ENCODE measurements at places on chromosomes 12 and 14.

- no peak for DNase-seq
These were observed 29.4 kb upstream of the ACTN1 start for GRCh38 chr14:69008421-69008884.

DNA sequence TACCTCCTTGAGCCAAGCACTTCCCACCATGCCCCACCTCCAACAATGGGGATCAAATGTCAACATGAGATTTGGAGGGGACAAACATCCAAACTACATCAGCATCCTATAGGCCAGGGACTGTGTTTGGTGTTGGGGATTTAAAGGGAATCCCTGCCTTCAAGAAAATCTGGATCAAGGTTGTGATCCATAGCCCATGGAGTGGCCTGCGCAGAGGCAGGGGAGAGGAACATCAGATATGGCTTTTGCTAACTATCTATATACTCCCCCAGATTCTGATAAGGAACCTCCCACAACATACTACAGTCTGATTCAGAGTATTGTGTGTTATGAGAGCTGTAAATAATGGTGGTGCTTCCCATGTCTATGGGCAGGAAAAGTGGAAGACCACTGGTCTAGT lies 5.1 kb downstream of the KIF5A start:
- DNase-seq: no peak

GRCh38 chr12:56699020-56699661 lies 11.1 kb upstream of the PTGES3 start:
- no peak for DNase-seq

- DNase-seq: no peak
These were observed 162.9 kb downstream of the KSR2 start for GRCh38 chr12:117805865-117806264.

GRCh38 chr14:63186453-63186852 lies 17.8 kb upstream of the RHOJ start:
- DNase-seq: no peak

DNA sequence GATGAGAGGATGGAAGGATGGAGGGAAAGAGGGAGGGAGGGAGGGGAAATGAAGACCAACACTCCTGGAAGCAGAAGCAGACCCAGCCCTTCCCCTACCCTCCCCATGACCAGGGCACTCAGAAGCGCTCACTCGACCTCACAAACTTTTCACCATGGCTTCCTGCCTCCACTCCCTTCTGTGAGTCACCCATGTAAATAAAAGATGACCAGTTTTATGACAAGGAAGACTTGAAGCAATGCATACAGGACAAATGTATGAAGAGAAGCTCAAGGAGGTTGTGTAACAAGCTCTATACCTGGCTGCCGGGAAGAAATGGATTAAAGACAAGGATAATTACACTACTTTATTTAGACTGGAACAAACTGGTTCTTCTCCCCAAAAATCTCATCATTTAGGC lies 63.8 kb downstream of the CDC42BPB start:
- DNase-seq: no peak

DNA sequence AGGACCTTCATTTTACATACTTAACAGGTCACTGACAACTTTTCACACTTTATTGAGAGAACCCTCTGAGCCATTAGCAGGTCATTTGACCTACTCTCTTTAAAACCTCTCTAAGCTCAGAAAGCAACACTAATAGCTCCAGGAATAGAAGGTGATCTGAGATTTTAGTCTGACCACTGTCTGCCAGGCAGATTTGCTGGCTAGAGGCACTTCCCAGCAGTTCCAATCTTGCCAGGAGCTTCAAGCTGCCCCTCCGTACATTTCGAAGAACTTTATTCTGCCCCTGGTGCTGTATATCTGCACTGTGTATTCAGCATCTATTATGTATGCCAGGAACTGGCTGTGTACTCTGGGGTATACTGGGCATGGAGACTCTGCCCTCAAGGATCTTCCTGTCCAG lies 56.3 kb downstream of the GPHB5 start:
- DNase-seq: no peak

DNA sequence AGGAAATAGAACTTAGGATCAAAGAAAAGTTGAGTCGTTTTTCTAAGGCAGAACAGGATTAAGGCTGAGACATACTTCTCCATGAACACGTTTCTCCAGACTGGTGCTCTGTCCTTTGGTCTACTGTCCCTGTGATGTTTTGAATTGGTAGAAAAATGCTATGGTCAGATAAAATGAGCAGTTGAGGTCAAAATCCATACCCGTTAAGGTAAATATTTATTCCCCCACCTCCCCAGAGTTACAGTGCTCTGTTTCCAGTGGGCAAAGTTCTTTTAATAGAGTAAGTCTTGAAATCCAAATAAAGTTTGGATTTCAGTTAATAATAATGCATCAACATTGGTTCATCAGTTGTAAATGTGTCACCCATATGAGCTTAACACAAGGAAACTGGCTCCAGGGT lies 74.5 kb downstream of the PTHLH start:
- DNase-seq: no peak

DNA sequence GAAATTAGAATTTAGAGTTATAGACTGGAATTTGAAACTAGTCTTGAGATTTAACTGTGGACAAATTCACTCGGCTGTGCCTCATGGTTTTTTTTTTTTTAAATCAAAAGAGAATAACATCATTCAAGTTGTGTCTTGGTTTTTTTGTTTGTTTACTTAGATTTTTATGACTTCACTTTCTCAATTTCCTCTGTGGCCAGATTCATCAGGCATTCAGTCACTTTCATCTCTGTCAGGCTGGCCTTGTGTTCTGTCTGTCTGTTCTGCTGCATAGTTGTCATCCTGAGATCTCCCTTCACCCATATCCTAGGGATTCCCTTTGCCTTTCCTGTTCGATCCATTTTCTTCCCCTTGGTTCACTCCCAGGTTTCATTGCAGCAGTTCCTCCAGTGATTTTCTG lies 10.0 kb downstream of the MARK3 start:
- DNase-seq: no peak

DNA sequence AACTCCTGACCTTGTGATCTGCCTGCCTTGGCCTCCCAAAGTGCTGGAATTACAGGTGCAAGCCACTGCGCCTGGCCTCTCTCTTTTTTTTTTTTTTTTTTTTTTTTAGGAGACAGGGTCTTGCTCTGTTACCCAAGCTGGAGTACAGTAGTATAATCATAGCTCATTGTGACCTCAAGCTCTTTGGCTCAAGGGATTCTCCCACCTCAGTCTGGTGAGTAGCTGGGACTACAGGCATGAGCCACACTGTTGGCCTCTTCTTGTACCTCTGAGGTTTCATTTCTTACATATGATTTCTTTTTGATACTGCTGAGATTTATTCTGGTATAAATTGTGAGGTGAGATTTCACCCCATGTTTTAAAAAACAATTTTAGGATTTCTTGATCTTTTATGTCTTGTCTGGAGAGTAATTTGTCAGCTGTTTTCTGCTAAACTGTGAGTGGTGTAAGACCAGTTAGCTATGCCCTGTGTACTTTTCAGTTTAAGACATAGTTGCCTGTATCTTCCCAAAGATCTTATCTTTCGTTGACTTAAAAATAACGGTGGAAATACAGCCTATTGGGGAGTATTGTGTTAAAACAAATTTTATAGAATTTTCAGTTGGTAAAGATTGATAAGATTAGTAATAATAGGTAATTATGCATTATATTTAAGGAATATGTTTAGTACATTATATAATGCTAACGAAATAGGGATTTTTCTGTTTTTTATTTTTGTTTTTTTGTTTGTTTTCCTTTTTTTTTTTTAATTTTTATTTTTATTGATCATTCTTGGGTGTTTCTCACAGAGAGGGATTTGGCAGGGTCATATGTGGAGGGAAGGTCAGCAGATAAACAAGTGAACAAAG lies 31.7 kb downstream of the WDR20 start:
- no peak for DNase-seq

DNA sequence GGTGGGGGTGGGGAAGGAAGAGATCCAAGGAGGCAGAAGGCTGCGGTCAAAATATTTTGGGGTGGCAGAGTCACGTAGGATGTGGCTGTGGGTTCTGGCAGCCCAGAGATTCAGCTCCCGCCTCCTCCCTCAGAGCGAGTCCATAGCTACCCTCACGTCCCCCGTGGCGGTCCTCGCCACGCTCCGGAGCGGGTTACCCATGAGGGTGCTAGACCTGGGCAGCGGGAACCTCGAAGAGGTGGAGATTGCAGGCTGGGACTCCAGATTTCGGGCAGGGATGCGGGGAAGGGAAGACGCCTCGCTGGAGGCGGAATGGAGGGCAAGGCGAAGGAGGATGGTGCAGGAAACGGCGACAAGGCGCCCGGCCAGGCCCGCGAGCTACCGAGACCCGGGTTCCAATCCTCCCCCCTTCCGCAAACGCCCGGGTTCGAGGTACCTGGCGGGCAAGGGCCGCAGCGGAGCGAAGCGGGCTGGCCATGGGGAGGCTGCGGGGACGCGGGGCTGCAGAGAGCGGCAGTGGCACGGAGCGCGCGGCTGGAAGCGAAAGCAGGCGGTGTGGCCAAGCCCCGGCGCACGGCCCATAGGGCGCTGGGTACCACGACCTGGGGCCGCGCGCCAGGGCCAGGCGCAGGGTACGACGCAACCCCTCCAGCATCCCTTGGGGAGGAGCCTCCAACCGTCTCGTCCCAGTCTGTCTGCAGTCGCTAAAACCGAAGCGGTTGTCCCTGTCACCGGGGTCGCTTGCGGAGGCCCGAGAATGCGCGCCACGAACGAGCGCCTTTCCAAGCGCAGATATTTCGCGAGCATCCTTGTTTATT lies 46.2 kb downstream of the BCAT1 start:
- peak; percentile 61 for DNase-seq

- no peak for DNase-seq
These were observed 47.3 kb downstream of the DAD1 start for GRCh38 chr14:22541721-22542120.

GRCh38 chr14:51939755-51940301 lies 49.5 kb upstream of the RTRAF start:
- DNase-seq: peak; percentile 21

DNA sequence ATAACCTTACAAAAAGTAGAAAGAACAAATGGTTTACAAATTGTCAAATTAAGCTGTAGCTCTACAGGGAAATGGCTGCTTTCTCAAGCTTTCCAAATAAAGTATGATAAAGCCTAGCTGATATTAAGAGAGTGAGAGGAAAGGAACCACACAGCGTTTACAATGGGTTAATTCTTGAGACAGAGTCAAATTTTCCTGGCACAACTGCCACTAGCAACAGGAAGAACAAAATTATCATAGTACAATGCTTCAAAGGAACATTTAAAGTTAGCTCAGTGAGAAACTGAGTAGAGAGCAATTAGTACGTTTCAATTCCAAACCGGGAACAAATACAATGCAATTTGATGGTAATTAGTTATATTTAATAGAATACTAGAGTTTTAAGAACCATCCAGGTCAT lies 116.0 kb downstream of the PPP1R12A start:
- no peak for DNase-seq

- no peak for DNase-seq
These were observed 166.5 kb upstream of the RASSF8 start for GRCh38 chr12:25792031-25792430.

GRCh38 chr12:92927055-92927435 lies 2.0 kb downstream of the EEA1 start:
- peak; percentile 48 for DNase-seq

DNA sequence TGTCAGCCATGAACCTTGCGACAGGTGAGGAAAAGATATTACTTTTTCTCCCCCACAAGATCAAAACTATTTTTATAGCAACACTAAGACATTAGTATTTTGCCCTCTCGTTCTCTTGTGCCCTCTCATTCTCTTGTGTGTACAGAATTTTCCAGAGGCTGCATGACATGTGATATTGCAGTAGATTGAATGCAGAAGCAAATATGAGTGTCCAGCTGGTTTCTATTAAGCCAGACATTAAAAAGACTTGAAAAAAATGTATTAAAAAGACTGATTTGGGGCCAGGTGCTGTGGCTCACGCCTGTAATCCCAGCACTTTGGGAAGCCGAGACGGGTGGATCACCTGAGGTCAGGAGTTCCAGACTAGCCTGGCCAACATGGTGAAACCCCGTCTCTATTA lies 63.7 kb upstream of the ZFP36L1 start:
- no peak for DNase-seq

GRCh38 chr12:127717278-127717677 lies 549.7 kb upstream of the TMEM132C start:
- no peak for DNase-seq

DNA sequence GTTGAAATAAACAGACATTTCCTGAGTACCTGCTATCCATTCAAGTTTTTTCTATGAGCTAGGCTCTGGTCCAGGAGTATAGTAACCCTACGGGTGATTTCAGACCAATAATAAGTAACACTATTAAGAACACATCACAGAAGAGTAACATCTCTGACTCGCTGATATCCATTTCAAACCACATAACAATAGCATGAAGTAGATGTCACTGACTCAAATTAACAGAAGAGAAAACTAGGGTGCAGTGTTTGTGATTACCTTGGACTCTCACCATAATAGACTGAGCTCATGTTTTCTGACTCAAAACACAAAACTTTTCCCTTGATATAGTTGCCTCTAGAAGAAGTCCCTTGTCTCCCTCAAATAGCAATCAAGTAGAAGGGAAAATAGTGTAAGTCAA lies 423.0 kb downstream of the DIO2 start:
- DNase-seq: no peak

DNA sequence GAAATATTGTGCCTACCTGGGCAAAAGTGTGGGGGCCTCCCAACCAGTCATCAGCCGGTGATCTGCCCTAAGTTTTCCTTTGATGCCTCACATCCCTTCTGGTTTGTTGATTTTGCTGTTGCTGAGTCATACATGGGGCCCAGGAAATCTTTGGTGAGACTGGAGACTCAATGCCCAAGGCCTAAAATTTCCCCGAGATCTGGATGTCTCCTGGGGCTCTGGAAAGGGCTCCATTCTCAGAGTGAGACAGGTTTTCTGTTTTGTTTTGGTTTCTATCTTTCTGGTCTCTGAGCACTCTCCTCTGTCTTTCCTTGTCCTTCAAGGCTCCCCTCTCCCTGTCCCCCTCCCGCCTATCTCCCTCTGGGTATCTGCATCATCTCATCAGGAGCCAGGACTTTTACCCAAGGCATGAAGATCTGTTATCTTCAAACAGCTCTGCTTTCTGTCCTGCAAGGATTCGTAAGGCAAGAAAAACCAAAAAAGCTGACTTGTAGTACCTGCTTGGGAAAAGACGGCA lies 152.8 kb upstream of the MAX start:
- no peak for DNase-seq

DNA sequence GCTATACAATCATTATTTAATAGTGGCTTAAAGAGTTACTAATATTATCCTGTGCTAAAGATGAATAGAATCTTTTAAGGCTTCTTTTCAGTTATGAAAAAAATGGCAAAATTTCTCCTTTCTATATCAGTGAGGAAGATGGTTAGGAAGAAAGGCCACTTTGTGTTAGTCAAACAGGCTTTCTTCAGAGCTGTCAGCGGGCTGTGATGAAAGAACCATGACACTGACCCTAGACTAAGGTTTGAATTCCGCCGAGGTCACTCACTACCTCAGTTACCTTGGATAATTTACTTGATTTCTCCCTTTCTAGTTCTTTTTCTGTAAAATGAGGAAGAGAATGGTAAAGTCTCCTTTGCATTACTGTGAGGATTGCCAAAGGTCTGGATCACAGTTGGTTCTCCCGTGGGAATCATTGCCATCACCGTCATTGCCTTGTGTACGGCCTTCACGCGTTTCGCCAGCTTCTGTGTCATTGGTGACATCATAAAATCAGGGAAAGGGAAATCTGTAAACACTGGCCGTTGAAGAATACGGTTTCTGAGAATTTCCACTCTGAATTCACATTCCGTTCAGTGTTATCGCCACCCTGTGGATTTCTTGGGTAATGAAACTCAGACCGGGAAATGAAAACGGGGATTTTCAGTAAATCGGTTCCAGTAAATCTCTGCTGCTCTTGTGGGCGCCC lies 26.7 kb upstream of the YBX3 start:
- peak; percentile 72 for DNase-seq

Data from GM20000 (cell line).